Dermis microvascular lymphatic vessel endothelial cell (primary cell): ENCODE measurements at places on chromosomes 4 and X. TPM values are rescaled to one million over a fixed set of nuclear protein-coding genes. Genes with fewer than 3 reads are reported as not detected.

Gene RHOXF2B
- not detected in 2 replicates for total RNA-seq

Gene FAM9C
- total RNA-seq: not detected in 2 replicates

Gene GAGE1
- not detected in 2 replicates for total RNA-seq

Gene RAI2
- 1.2 and 3.3 TPM in 2 replicates for total RNA-seq

Gene DIPK2B
- 57.9 and 86.7 TPM in 2 replicates for total RNA-seq

Gene WDR45
- total RNA-seq: 16.0 and 18.7 TPM in 2 replicates

Gene CXCL13
- not detected in 2 replicates for total RNA-seq

Gene GLRA3
- not detected in 2 replicates for total RNA-seq

Gene OPHN1
- total RNA-seq: 5.5 and 7.1 TPM in 2 replicates

Gene NDNF
- 1.8 and 6.7 TPM in 2 replicates for total RNA-seq

Gene HPGD
- not detected in 2 replicates for total RNA-seq

Gene MAGIX
- total RNA-seq: 0.39 and 0.51 TPM in 2 replicates

Gene NAA11
- total RNA-seq: not detected in 2 replicates

Gene PFKFB1
- total RNA-seq: 0.13 TPM in 2 replicates

Gene BDH2
- 15.1 and 23.8 TPM in 2 replicates for total RNA-seq

Gene TMEM154
- 0.63 and 1.8 TPM in 2 replicates for total RNA-seq
